ENCODE measurements at places on chromosomes 12 and 14.

- DNase-seq = no peak
These were observed 43.8 kb upstream of the ATF1 start for GRCh38 chr12:50720085-50720484.

DNA sequence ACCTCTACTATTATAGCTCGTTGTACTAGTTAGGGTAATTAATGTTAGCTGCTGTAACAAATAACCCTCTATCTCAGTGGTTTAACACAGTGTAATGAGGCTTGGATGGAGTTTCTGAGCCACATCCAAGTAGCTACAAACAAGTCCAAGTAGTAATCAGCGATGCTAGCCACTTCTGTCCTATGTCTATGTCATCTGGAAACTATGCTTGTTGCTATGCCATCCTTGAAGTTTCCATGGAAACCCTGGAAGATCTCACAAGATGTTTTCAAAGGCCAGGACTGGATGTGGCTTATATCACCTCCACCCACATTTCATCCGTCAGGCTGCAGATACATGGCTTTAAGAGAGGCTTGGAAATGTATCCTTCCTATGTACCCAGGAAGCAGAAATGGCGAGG is 422.1 kb downstream of the AACS start:
- DNase-seq = no peak

DNA sequence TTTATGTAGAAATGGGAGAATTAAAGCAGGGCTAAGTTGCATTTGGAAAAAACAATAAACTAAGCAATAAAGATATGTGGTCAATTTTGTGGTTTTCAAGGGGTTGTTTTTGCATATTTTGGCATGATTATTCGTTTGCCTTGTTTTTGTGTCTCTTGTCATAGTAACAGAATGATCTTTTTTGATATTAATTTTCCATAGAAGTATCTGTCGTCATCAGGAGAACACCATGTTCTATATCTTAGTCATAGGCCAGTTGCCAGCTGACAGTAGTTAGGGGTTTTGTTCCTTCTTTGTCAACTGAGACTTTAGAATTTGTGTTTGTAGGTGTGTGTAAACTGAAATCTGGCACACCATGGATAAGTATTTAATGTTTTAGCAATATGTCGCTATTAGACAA is 1354.8 kb downstream of the LRFN5 start:
- no peak for DNase-seq

GRCh38 chr14:105147671-105148603 is 20.6 kb downstream of the JAG2 start:
- no peak for DNase-seq

DNA sequence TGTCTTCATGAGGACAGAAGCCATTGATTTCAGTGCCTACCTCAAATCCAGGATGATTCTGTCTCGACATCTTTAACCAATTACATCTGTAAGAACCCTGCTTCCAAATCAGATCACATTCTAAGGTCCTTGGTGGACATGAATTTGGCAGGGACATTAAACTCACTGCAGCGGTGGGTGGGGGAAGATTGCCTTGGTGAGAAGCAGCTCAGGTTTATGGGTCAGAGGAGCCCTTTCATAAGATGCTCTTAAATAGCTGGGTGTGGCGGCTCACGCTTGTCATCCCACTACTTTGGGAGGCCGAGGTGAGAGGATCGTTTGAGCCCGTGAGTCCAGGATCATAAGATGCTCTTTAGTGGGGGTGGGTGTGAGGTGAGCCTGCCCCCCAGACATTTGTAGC is 42.9 kb downstream of the ELK3 start:
- DNase-seq = no peak

DNA sequence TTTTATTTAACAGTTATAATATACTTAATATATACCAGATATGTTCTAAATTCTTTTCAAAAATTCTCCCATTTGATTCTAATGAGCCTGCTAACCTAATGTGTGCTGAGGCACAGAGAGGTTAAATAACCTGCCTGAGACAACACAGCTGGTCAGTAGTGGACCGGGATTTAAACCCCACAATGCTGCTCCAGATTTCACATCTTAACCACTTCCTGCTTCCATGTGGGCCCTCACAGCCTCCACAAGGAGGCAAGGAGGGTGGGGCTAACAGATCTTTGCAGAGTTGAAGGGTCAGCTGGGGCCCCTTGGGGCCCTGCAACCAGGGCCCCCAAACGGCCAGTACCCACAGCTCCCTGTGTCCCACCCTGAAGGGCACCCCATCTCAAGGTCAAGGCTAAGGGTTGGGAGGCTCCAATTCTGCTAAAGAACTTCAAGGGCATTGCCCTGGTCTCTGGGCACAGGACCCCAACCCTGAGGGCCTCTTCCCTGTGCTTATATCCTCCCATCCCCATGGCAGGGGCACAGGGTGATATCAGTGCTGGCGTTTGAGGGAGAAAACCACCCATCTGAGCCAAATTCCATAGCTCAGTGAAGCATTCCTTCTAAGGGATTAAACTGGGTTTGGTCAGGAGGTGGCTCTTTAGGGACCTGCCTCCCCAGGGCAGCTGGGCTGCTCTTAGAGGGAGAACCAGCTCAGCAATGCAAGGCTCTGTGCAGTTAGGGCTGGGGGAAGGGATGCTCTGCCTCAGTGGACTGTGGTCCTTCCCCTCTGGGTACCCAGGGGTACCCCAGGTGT is 2.2 kb downstream of the KRT80 start:
- no peak for DNase-seq

DNA sequence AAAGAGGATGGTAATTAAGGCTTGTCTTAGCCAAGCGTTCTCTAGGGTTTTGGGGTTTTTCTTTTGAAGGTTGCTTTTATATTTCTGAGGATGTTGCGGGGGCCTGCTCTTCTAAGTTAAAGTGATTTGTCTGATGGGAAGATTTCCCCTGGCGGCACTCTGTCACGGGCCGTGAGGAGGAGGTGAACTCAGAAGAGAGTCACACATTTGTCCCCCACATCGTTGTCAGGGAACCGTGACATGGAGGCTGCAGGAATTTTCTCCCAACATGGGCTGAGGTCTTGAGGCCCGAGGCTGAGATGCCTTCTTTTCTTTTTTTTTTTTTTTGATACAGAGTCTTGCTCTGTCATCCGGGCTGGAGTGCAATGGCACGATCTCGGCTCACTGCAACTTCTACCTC is 71.5 kb downstream of the ADGRD1 start:
- DNase-seq = no peak

DNA sequence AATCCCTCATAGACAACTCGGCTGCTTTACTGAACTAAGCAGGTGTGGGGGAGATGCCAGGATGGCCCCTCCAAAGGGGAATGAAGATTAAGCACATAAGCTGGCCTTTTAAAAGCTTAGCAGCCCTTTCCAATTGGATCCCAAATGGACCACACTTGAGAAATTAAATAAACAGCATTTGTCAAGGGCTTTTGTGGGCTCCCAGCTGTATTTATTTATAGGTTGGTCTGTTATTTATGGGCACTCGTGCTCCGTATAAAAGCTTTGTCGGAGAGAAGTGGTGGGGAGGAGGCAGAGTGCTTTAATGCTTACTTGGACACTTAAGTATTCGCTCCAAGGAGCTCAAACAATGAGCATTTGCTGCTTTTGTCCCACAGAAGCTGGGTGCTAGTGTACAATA is 580.2 kb downstream of the MED13L start:
- DNase-seq = no peak

- no peak for DNase-seq
These were observed 9.7 kb upstream of the RIC8B start for GRCh38 chr12:106764738-106765137.

DNA sequence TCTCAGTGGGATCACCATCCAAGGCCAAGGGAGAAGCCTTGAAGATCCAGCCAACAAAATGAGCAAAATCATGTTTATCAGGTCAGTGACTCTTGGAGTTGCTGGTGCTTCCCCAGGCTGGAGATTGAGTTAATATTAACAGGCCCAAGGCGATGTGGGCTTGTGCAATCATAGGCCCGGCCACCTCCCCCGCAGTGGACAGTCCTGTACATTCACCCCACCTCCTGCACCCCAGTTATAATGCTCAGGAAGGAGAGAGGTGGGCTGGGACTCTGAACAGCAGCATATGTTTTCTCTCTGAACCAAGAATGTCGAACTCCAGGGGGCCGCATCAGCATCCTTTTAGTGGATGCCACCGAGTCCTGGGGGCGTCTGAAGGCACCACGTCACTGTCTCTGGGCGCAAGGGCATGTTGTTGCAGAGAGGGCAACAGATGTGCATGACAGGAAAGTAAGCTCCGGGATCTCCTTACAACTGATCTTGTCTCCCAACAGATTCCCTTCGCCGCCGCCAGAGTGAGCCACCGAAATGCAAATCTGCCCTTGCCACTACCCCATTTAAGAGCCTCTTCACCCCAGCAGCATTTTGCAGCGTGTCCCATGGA is 32.2 kb upstream of the SERPINA6 start:
- DNase-seq = peak; percentile 7

DNA sequence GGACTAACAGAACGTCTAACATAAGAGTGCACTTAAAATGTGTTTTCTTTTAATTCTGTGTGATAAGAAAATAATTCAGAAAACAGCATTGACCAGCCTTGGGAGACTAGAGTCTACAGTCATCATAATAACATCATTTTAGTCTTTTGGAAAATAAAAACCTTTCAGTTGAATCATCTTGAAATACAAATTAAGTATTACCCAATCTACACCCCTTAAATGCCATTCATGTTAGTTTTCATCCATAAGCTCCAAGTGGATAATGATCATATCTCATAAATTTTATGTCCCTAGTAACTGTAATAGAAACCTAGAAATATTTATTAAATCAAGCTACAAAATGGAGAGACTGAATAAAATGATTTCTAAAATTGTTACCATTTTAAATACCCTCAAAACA is 32.4 kb downstream of the EPS8 start:
- no peak for DNase-seq

GRCh38 chr12:90543841-90544240 is 411.1 kb downstream of the CCER1 start:
- DNase-seq = no peak

DNA sequence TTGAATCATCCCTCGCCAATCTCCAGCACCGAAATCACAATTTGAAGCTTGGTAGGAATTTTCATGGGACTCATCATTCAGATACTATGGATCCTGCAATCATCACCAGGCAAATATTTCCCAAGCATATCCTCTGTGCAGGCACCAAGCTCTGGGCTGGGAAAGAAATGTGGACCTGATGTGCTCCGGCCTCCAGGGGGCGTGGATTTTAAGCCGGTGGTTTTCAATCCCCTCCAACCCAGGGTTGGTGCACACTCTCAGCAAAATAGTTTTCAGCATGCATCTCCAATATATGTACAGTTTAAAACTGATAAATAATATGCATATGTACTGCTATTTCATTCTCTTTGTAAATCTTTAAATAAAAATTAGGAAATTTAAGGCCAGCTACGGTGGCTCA is 98.9 kb downstream of the RBM19 start:
- DNase-seq = no peak

DNA sequence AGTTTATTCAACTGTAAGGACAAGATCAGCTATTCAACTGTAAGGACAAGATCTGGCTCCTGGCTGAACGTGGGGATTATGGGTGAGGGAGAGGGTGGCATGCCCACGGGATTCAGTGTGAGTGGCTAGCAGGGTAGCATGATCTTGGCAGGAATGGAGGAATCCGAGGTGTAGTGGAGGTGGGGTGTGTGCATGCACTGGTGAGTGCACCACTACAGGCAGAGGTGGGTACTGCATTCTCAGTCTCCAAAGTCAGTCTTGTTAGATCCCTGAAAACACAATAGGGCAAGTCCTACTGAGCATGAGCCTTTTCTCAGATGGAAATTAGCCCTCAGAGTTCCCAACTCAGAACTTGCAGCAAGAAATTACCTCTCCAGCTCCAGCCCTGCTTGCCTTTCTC is 32.2 kb upstream of the DCD start:
- peak; percentile 5 for DNase-seq

GRCh38 chr12:22018860-22019259 is 27.2 kb upstream of the CMAS start:
- DNase-seq = peak; percentile 23

DNA sequence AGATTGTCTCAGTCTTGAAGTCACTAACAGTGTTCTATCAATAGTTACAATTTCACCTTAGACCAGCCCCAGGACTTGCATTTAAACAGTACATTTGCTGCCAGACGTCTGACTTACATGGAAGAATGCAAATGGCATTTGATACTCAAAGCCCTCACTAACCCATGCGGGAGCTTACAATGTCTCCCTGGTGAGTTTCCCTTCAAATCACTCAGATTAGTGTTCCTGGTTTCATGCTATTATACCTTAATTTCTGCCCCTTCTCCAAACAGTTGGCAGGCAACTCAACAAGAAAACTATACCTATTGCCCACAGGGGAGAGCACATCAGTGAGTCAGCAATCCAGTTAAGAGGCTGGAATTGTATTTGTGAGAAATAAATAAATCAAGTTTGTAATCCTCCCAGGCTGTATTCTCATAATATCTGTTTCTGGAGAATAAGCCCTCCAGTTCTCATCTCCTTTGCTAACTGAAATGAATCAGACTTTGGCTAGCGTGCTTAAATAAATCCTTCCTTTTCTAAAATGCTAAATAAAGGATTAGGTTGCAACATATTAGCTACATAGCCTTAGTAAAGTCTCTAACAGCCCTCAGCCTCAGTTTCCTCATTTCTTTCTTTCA is 23.7 kb downstream of the GSTZ1 start:
- no peak for DNase-seq

- no peak for DNase-seq
These were observed 171.6 kb downstream of the PRKD1 start for GRCh38 chr14:29756019-29756385.

DNA sequence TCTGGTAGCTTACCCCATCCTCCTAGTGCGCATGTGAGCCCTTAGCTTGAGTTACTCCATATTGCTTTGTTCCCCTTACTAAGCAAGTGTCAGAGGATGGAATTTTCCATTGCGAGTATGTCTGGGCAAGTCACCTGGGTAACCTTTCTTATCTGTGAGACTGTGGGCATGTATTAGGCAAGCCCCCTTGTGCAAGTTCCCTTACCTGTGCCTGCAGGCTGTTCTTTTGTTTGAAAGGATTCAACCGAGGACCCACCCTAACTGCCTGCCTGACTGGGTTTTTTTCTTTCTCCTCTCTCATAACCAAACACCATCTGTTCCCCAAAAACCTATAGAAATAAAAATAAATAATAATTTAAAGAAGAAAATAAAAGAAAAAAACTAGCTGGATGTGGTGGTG is 22.3 kb upstream of the PPP2R5E start:
- no peak for DNase-seq

DNA sequence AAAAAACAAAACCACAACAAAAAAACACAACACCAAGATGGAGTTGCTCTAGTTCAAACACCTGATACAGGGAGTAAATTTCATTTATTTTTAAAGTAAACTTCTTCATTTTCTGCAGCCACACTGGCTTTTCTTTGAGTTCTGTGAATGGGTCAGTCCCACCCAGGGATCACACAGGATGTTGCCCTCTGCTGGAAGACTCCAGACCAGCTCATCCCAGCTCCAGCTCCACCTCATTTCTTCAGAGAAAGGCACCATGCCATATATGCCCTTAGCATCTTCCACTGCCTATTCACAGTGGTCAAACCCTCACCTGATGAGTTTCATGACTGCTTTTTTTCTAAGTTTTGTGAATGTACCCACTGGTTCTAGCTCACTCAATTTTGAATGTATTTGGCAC is 8.0 kb downstream of the GLIPR1 start:
- peak; percentile 22 for DNase-seq

DNA sequence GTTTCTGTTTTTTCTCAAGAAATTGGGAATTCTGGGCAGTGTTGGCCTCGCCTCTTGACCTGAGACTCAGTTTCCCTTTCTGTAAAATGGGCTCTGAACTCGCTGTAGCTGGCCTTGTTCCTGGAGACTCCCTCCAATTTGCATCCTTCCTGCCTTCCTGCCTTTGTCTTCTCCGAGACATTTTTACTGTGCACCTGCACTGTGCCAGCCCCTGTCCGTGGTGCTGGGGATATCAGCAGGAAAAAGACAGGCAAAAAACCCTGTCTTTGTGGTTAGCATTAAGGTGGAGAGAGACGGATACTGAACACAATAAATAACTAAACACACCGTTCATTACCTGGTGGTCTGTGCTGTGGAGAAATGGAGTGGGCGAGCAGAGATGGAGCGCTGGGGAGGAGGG is 129.8 kb downstream of the AACS start:
- no peak for DNase-seq
